Lower lobe of right lung (tissue), 2 donors: ENCODE measurements at places on chromosomes 5 and 9.

- DNase-seq, result no peak
Measured at GRCh38 chr5:2007878-2008501, 125.3 kb upstream of the IRX4 start.

- DNase-seq, result no peak
Measured at GRCh38 chr5:72109625-72110024, 2.4 kb downstream of the MAP1B start.

- DNase-seq, result no peak
Measured at GRCh38 chr5:74772359-74772758, 5.3 kb downstream of the NSA2 start.

GRCh38 chr5:83145241-83145640, 67.9 kb downstream of the XRCC4 start:
- DNase-seq, result no peak

- DNase-seq, result no peak
Measured at GRCh38 chr5:137666461-137666850, 69.4 kb downstream of the KLHL3 start.

DNA sequence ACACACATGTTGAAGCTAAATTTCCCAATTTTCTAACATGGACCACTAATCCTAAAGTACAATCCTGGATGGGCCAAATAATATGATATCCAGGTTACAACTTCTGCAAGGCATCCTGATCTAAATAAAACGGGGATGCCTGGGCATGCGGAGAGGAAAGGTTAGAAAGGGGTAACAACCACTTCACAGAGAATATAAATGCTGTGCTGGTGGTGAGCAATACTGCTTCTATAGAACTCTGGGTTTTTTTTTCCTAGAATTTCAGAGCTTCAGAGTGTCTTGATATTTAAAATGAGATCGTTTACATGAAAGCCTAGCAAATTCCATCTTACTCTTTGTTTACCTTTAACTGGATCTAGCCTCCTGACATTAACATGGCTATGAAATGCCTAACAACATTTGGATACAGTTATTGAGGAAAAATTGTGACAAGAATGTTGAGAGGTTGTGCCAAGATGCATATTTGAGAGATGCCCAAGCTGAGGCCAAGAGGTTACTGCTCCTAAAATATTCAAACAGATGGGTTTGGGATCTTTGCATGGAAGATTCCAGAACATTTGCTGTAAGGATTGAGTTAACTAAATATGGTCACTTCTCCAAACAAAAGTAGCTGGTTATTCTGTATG, 22.4 kb downstream of the TNFAIP8 start:
- DNase-seq, result no peak

- no peak for DNase-seq
Measured at GRCh38 chr9:4126184-4126865, 173.5 kb downstream of the GLIS3 start.

DNA sequence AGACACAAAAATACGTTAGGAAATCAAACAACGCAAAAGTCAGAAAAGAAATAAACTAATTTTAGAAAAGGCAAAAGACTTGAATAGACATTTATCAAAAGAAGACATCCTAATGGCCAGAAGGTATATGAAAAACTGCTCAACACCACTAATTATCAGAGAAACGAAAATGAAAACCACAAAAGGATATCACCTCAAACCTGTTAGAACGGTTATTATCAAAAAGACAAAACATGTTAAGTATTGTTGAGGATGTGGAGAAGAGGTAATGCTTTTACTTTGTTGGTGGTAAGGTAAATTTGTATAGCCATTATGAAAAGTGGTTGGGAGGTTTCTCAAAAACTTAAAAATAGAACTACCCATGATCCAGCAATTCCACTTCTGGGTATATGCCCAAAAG, 230.0 kb upstream of the RGMB start:
- no peak for DNase-seq

DNA sequence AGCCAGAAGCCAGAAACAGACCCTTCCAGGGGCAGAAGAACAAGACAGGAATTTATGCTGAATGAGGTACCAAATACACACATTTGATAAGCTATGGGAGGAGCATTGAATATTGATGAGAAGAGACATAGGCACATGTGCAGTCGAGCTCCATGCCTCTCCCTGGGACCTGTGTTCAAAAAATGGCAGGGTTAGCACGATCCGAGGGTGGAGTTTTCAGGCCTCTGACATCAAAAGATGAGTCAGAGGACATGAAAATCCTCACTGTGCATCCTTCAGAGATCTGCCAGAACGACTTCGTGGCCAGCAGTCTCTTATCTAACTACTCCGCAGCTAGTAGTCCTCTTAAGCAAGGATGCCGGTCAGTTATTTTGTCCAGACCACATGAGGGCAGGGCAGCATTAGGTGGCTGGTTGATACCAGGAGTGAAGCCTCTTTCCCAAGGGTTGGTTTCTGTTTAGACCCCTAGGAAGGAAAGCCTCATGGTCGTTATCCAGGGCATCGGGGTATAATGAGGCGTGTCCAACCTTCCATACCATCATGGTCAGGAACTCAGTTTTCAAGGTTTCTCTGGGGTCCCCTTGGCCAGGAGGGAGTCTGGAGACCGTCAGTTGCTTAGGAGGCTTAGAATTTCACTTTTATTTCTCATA, 11.6 kb upstream of the CMBL start:
- no peak for DNase-seq

DNA sequence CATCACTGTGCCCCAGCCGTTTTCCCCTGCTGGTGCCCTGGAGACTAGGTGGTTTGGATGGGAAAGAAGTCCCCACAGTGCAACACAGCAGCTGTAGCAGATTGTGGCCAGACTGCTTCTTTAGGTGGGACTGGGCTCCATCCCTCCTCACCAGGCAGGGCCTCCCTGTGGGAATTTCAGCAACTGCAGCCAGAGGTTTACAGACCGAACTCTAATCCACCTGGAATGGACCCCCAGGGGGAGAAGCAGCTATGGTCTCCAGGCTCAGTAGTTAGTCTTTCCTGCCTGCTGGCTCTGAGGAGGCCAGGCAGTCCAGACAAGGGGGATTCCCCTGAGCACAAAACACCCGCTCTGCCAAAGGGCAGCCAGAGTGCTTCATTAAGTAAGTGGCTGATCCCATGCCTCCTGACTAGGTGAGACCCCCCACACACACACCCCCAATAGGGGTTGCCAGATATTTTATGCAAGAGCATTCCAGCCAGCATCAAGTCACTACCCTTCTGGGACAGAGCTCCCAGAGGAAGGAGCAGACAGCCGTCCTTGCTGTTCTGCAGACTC, 188.9 kb downstream of the SGCD start:
- no peak for DNase-seq

GRCh38 chr5:137412136-137412535, 87.0 kb downstream of the SPOCK1 start:
- no peak for DNase-seq

- no peak for DNase-seq
Measured at GRCh38 chr5:108249095-108249784, 132.7 kb downstream of the FBXL17 start.

DNA sequence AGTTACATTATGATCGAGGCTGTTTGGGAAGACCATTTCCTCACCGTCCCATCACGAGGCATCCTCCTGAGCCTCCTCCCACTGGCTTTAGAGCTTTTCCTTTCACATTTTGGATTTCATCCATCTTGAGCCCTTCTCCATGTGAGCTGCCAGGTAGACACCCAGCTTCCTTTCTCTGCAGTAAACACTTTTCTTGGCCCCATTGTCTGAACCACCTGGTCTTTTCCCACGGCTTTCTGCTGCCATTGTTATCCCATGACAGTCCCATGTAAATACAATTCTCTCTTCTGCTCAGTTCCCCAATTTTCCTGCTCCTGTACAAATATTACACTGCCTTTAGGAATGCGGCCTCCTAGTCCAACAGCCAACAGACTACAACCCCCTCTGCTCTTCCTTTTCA, 24.1 kb downstream of the UBE2QL1 start:
- no peak for DNase-seq

DNA sequence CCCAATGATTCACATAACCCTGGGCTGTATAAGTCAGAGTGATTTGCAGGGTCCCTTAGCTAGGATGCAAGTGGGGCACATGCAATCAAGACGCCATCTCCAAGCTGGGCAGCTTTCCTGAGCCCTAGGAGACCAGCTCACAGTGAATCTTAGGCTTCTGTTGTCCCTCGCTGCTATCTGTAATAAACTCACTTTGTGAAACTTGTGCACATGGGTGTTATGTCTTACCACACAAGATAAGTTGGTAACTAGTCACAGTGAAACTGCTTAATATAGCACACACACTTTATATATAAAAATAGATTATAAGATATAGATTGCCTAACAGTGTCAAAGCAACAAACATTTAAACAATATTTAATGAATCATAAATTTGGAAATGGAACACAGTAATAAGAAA, 658.5 kb downstream of the SLCO4C1 start:
- no peak for DNase-seq

DNA sequence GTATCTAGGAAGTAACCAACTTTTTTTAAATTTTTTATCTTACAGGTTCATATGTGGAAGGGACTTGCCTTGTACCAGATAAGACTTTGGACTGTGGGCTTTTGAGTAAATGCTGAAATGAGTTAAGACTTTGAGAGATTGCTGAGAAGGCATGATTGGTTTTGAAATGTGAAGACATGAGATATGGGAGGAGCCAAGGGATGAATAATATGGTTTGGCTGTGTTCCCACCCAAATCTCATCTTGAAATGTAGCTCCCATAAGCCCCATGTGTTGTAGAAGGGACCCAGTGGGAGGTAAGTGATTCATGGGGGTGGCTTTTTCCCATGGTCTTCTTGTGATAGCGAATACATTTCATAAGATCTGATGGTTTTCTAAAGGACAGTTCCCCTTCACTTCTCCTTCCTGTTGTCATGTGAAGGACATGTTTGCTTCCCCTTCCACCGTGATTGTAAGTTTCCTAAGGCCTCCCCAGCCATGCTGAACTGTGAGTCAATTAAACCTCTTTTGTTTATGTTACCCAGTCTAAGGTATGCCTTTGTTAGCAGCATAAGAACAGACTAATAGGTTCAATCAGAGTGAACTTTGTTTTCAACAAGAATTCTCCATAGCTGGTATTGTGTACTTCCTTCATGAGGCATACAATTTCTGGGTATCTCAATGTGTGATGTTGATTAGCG, 535.6 kb upstream of the MEF2C start:
- DNase-seq, result peak; percentile 14

DNA sequence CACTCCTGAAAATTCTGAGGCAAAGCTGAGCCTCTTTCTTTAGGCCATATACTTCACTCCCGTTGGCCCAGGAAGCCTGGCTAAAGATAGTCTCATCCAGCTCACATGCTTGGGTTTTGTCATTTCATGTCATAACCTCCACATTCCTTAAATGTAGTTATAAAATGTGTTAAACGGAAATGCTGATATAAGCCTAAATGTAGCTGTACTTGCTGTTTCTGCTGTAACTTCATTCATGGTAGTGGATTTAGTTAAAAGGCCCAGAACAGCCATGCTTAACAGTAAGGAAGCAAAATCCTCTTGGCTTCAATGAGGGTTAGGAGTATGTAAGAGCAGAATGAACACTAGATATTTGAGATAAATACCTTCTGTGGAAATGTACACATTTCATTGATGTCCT, 135.8 kb upstream of the TMEM161B start:
- no peak for DNase-seq

- no peak for DNase-seq
Measured at GRCh38 chr9:20286154-20286700, 336.1 kb downstream of the MLLT3 start.

DNA sequence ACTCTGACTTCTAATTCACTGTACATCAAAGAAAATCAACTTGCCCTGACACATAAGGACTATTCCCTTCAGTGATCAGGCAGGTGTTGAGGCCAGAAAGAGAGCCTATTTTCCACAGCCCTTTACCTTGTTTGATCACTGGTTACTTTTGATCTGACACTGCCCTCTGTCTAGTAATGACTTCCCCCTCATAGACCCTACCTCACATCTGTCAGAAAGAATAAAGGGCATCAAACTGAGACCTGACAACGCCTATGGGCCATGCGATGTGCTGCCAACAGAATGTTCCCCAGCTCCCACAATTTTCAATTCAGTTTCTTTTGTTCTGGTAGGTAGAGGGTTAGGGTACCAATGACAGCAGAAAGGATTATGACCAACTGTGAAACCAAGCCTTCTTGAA, 47.7 kb downstream of the FBXL17 start:
- no peak for DNase-seq

- DNase-seq, result no peak
Measured at GRCh38 chr9:34413231-34413852, 36.6 kb upstream of the MYORG start.

- DNase-seq, result no peak
Measured at GRCh38 chr5:72662305-72662704, 154.2 kb upstream of the TNPO1 start.

GRCh38 chr9:115456515-115456914, 338.6 kb upstream of the TNC start:
- DNase-seq, result no peak

DNA sequence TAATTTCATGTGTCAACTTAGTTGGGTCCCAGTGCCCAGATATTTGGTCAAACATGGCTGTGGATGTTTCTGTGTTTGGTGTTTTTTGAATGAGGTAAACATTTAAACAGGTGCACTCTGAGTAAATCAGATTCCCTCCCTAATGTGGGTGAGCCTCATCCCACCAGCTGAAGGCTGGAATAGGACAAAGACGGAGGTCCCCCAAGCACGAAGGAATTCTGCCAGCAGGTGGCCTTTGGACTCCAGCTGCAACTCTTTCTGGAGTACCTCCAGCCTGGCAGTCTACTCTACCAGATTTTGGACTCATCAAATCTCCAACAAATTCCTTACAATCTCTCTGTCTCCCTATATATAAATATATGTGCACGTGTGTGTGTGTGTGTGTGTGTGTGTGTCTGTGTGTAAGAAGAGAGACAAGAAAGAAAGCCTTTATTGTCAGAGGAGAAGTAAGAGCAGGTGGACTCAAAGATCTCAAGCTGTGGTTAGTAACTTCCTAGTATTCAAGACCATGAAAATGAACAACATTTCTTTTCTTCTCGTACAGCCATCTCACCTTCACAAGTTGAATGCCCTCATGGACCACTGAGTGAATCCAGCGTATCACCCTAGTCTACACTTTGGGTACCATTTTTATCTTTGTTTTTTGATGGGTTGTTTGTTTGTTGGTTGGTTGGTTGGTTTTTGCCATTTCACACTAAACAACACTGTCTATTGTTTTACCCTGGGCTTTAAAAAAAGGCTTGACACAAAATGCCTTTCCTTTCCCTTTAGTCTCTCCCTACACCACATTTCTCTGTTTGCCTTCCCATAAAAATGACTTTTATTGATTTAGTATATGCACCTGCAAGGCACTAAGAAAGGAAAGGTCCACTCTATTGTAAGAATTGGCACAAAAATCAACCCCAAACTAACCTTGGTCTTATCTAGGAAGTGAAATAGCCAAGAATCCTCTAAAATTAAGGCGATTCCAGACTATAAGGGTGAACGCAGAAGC, 118.7 kb downstream of the TENT4A start:
- no peak for DNase-seq
